ENCODE measurements at places on chromosomes 11 and 22.

GRCh38 chr11:112835591-112836255, 125.5 kb upstream of the NCAM1 start:
- peak; percentile 24 for DNase-seq

DNA sequence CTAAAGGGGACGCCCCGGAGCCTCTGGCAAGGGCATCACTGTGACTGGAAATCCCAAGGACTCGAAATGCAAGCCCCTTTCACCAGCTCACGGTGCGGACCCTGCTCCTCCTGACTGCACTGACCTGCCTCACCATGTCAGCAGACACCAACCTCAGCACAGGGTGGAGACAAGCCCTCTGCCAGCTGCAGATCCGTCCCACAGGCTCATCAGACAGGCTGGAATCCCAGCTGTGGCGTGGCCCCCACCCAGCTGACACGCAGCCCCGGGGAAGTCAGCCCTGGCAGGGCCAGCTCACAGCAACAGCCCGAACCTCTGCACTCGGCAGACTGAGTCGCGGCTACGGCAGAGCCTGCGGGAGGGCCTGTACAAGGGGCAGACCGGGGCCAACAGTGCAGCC, 36.8 kb downstream of the BRD1 start:
- peak; percentile 74 for DNase-seq

- DNase-seq = no peak
Measured at GRCh38 chr11:96052921-96053651, 129.2 kb upstream of the MTMR2 start.

- peak; percentile 35 for DNase-seq
Measured at GRCh38 chr11:12914400-12914912, 94.7 kb upstream of the RASSF10 start.

- DNase-seq = no peak
Measured at GRCh38 chr11:123122341-123122740, 60.4 kb upstream of the HSPA8 start.

DNA sequence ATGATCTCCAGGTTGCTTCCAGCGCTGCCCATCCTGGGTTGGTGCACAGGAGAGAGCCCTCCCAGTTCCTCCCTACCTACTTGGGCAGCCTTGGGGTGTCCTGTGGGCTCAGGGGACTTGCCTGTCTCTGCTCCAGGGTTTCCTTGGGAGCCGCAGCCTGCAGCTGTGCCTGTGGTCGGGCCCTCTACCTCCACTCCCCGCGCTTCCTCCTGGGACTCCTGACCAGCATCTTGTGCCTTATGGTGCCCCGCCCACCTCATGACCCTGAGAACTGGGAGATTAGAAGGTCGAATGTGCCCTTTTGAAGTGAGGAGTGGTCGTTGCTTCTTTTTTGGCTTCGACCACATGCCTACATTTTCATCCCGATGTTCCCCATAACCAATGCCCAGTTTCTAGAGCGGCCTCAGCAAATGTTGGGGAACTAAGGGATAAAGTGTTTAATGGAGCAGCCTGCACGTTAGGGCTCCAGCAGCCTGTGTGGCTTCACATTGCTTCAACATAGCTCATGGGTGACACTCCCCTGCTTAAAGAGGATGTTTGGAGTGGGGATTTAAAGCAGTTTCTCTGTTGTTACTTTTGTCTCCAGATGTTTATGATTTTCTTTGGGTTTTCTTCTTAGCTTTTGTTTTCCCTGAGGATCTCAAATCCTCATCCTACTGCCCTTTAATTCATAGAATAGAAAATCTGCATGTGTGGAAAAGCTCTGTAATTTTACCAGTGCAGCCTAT, 248.8 kb downstream of the TBC1D22A start:
- DNase-seq = no peak

- no peak for DNase-seq
Measured at GRCh38 chr22:41537203-41537602, 7.1 kb downstream of the POLR3H start.

DNA sequence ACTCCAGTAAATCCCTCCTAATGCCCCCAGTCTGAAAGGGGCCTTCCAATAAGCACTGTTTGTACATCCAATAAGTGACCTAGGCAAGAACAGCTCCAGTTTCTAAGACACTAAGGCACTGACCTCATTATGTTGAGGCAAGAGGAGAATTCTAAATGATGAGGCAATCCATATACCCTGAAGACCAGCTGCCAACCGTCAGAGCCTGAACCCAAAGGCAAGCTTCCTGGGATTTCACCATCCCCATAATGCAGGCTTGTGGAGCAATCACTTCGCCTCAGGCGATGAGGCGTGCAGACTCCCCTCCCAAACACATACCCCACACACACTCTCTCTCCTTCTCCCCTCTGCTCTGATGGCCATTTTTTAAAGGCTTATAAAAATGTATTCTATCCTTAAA, 49.5 kb downstream of the LGR4 start:
- no peak for DNase-seq

DNA sequence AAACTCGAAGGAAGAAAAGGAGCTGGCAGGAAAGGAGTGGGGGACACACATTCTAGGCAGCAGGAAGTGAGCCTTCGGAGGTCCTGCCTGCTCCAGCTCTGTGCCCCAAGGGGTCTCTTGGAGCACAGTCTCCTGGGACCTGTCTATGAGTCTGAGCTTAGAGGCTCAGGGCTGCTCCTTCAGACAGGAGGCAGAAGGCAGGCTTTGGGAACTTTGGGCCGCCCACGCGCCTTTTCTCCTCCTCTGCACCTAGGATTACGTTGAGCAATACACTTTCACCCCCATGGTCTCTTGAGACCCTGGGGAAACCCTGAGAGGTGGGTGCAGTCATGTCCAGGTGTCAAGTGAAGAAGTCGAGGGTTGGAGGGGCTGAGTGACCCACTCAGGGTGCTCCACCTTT, 965 bp downstream of the TCN2 start:
- DNase-seq = no peak

DNA sequence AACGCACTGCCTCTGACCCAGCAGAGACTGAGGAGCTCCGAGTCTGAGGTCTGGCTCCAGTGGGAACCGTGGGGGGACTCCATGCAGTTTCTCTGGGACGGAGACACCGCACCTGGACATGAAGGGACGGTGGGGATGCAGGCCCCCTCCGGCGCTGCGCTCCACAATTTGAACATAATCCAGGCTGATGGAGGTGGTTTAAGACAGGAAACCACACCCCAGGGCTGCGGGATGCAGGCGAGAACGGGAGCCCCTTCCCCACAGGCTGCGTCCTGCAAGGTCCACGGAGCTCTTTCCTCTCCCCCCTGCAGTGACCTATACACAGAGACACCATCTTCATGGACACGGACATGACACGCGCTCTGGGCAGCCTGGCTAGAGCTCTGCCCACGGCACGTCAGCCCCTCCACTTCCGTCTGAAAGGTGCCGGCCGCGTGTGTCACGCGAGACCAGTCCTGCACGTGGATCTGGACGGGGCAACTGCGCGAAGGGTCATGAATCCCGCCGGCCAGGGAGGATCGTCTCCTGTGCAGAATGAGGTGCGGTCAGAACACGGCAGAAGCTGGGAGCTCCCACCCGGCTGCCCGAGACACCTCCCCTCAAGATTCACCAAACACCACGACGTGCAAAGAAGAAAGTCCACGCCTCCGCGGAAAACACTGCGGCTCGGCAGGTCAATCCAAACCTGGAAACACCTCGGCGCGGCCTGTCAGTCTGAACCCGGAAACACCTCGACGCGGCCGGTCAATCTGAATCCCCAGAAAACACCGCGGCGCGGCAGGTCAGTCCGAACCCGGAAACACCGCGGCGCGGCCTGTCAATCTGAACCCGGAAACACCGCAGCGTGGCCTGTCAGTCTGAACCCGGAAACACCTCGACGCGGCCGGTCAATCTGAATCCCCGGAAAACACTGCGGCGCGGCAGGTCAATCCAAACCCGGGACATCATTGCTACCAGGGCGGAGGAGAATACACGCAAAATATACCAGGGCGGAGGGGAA, 212.4 kb downstream of the BRD1 start:
- DNase-seq = no peak

- no peak for DNase-seq
Measured at GRCh38 chr22:19203834-19204233, 25.3 kb upstream of the SLC25A1 start.

DNA sequence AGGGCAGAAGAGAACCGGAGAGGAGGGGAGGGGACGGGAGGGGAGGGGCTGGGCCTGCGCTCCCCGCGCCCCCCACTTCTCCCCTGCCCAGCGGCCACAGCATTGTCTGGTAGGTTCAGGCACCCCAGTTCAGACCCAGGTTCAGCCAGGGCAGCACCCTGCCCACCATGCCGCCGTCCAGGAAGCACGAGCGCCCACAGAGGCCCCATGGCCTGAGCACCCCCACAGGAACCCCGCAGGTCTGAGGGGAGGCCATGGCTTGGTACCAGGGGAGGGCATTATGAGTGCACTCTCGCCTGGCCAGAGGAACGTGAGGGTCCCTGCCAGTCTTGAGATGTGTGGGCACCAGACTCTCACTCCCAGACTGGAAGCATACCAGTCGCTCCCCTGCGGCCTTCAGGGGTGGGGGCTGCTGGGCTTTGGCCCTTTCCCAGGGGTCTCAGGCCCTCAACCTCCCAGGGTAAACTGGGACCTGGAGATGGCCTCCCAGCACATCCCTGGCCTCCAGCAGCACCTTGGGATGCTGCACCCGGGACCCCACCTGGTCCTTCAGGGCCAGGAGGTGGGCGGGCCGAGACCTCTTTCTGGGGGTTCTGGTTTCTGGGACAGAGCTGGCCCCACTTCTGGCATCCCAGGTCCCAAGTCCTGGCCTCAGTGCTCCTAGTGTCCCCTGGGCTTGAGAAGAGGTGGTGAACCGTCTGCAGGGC, 597 bp upstream of the PLXNB2 start:
- DNase-seq = no peak

DNA sequence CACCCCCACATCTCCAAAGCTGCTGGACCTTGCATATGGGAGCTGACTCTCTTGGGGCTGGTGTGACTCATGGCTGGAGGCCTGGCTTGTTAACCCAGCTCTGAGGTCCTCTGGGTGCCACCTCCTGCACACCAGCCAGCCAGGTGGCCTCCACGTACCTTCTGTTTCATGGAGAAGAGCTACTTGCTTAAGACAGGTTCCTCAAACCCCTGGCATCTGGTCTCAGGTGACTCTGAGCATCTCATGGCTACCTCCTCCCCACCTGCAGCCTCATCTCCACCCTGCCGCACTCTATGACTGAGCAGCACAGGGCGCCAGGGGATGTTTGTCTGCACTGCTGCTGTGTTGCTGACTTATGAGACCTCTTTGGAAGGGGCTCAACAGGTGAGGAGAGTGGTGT, 55.7 kb downstream of the BCR start:
- no peak for DNase-seq

GRCh38 chr11:21174781-21175180, 505.4 kb downstream of the NELL1 start:
- no peak for DNase-seq

GRCh38 chr11:123217897-123218296, 22.8 kb upstream of the CLMP start:
- DNase-seq = no peak

DNA sequence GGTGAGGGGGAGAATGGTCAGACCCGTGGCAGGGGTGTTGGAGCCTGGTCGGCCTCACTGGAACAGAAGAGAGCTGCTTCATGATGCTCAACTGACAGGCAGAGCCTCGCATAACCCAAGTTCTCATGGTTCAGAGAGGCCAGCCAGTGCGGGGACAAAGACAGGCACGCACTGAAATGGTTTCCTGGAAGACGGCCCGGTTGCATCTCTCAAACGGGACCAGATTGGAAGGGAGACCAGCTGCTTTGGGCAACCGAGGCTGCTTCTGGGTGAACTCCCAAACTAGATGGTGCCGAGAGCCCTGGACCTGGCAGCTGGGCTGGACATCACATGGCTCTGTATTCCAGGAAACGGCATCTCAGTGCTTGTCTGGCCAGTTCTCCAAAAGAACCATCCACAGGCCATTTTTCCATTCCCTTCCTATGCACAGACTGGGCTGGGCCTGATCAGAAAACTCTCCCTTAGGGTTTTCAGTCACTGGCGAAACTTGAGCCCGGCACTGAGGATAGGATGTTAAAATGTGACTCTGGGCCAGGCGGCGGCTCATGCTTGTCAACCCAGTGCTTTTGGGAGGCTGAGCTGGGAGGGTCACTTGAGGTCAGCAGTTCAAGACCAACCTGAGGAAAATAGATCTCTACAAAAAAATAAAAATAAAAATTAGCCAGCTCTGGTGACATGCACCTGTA, 80.1 kb upstream of the PRODH start:
- no peak for DNase-seq

GRCh38 chr11:83319346-83319745, 33.2 kb upstream of the CCDC90B start:
- DNase-seq = no peak

- DNase-seq = no peak
Measured at GRCh38 chr11:131864228-131864627, 493.8 kb downstream of the NTM start.

- peak; percentile 58 for DNase-seq
Measured at GRCh38 chr11:120660024-120660565, 148.5 kb downstream of the GRIK4 start.

GRCh38 chr11:6483015-6483414, 1.7 kb downstream of the TIMM10B start:
- DNase-seq = no peak

- no peak for DNase-seq
Measured at GRCh38 chr11:118606844-118607228, 579 bp upstream of the PHLDB1 start.

DNA sequence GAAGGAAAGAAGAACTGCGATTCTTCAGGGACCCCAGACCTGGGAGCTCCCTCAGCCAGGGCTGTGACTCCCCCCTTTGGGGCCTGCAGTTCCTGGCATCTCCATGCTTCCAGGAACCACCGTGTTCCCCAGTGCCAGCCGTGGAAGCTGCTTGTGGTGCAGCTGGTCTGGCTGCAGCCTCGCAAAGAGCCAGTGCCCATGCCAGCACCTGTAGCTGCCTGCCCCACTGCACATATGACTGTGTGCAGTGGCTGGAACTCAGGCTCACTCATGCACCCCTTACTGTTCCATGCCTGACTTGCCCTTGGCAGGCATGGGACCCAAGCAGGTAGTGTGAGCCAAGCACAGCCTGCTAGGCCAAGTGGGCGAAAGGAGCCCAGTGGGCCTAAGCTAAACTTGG, 401.3 kb downstream of the LRRC4C start:
- DNase-seq = no peak

DNA sequence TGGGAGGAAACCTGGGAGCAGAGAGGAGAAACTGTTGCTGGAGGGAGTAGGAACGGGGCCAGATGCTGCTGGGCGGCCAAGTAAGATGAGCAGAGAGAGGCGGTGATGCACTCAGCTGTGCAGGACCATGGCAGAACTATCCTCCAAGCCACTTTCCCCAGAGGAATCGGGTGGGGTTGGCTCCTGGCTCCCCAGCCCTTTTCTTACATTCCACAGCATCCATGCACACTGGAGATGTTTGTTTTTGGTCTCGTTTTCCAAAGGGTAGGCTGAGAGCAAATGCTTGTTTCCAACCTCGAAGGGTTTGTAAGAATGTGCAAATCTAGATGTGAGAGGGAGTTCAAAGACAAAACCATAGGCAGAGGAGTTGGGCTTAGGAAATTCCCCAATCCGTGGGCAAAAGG, 73.2 kb downstream of the DBX1 start:
- DNase-seq = no peak

All from upper lobe of left lung (tissue), 6 donors.